AG20443 (cell line): ENCODE measurements at places on chromosomes 7 and 10.

DNA sequence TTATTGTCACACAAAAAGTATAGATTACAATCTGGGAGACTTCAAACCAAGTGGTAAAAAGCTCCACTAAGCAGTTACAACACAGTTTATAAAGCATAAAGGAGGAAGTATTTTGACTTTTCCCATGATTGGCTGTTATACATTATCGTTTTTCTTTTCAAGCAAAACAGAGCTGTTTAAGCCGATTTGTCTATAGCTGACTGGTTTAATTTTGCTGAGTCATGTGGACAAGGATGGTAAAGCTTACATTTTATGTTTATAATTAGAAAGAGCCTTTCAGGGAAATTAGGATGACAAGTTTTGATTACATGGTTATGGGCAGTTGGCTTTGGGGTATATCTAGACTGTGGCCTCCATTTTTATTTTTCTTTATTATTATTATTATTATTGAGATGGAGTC is 152.5 kb upstream of the STK17A start:
- no peak for DNase-seq

DNA sequence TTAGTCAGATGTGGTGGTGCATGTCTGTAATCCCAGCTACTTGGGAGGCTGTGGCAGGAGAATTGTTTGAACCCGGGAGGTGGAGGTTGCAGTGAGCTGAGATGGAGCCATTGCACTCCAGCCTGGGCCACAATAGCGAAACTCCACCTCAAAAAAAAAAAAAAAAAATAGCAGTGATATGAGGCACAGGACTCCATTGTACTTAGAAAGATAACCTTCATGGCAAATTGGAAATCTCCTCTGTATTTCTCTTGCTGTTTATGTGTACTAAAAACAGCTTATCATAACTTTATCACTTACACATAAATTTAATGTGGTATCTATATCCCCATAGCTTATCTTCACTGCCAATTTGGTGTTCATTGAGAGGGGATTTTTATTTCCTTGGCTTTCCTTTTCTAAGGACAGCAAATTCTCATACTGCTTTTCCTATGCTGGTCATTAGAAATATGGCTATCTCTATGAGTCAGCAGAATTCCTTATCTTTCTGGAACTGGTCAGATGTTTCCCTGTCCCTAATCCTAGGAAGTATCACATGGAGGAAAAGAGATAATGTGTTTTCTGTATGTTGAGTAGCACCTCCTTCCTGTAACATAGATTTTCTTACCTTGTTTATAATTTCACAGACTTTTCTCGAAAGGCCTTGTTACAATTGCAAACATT is 40.6 kb upstream of the ZEB1 start:
- DNase-seq = no peak

- no peak for DNase-seq
These were observed 33.9 kb upstream of the GPAM start for GRCh38 chr10:112217386-112218035.

- no peak for DNase-seq
These were observed 39.4 kb downstream of the CCDC71L start for GRCh38 chr7:106621393-106622132.

DNA sequence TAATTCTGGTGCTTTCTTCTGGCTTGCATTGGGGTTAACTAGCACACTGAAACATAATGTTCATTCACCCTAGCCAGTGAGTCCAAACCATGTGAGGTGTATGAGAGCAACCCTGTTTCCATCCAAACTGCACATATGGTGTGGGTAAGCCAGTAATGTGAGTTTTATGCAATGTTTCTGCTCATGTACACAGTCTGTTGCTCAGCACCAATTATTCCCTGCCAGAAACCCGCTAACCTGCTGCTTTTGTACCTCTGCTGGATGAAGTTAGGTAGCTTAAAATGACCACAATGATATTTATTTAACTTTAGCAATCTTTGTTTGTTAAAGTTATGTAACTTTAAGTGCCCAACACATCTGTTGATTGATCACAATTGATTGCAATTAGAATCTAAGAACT is 93.7 kb upstream of the RPA3 start:
- no peak for DNase-seq
